MM.1S (cell line): ENCODE measurements at places on chromosomes 7 and 10.

GRCh38 chr7:79548727-79549126, 95.3 kb upstream of the MAGI2 start:
- no peak for DNase-seq

- DNase-seq, result no peak
These were observed 3.1 kb upstream of the SLF2 start for GRCh38 chr10:100909501-100910263.

- no peak for DNase-seq
These were observed 33.6 kb downstream of the PLAU start for GRCh38 chr10:73944356-73945100.

DNA sequence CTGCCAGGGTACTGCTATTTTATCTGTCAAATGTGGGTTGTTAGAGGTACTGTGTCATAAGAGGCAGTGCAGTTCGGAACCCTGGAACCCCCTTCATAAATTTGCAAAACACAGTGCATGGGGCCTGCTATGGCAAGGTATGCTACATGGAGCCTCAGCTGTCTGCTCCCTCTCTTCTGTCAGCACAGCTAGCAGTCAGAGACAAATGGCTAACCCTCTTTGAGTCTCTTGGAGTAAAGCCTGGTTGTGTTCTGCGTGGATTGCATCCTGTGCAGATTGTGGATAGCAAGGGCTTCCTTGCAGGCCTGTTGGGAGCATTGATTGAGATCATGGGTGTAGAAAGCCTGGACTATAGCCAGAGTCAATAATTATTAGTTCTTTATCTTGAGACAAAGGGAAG, 397.8 kb downstream of the AUTS2 start:
- DNase-seq, result no peak

DNA sequence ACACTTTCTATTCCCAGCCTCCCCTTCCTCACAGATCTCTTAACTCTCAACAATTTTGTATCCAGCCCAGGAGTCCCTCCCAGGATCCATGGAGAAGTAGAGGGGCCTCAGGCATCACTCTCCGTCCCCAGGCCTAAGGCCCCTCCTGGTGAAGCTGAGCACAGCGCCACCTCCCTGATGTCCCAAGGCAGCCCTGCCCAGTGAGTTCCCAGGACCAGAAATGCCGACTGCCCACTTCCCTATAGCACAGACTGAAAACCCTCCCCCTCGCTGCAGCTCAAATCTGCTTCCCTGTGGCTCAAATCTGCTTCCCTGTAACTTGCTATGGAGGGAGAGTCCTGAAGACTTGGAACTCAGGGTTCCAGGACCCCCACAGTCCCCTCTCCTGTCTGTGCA, 35.6 kb downstream of the YKT6 start:
- DNase-seq, result no peak

- DNase-seq, result no peak
These were observed 27.7 kb upstream of the BPGM start for GRCh38 chr7:134618756-134619530.

DNA sequence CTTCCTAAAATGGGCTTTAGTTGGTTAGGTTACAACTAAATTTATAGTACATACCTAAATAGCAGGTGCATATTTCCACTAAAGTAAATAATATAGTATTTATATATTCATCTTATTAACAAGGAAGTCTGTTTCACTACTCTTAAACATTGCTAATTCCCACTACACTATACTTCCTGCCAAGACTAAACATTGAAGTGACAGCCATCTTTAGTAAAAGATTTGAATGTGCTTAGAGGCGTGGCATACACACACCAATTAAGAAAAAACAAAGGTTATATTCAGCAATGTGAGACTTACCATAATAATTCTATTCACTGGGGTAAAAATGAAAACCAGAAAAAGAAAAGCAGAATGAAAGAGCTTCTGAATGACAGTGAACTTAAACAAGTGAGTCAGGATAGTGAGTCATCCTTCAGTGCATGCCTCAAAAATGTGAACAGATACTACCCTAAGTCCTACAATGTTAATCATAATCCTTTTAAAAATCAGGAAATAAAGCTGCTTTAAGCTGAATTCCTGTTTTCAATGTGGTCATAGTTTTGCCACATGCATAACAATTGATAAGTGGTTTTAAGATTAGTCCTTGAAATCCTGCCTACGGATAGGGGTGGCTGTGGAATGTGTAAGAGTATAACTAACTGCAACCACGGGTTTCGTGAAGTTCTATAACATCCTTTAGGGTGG, 59.4 kb downstream of the USP6NL start:
- no peak for DNase-seq

DNA sequence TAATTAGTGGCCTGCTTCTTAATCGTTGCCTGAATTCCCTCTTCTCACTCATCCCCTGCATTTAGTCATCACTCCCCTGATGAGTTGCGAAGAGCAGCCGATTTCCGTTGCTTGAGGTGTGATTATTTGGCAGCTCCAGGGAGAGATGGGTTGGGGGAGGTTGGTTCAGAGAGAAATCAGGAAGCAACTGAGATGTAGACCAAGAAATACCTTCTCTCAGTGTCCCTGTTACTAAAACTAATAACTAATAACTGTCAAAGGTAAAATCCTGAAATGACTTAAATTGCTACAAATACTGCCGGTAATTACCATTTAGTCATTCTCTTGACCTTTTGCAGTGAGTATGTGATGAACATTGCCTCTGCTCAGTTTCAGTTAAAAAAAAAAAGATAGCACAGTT, 76.9 kb downstream of the ELMO1 start:
- no peak for DNase-seq

DNA sequence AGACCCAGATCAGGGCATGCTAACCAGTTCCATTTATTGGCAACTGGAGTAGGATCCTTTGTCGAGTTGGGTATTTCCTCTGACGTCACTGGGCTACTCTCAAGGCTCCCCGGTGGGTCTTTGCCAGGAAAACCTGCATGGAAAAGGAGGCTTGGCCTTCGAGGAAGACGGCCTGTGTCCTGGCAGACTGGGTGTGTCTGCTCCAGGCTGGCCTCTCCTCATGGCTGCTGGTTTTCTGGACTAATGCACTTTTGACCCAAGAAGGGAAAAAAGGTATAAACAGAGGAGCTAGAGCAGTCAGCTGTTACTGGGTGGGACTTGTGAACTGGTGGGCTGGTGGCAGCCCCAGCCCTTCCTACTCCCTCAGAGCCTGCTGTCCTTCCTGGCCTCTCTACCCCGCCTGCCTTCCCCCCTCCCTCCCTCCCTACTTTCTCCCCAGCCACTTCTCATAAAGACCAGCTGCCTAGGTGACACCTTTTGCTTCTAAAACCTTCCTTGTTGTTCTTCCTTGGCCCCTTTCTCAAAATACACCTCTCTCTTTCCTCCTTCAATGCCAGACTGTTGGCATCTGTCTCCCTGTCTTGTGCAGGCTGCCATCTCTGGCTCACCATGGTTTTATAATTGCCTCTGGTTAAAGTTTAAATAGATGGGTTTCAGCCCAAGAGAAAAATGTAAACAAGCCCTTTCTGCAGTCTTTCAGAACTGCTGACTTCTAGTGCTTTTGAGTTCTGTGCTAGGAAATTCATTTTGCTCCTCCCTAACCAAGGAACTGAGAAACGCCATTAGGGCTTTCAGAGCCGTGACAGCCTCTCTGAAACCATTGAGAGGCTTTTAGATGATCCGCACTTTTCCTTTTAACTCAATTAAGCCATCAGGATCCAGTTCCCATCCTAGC, 101.8 kb upstream of the MKLN1 start:
- peak; percentile 74 for DNase-seq

DNA sequence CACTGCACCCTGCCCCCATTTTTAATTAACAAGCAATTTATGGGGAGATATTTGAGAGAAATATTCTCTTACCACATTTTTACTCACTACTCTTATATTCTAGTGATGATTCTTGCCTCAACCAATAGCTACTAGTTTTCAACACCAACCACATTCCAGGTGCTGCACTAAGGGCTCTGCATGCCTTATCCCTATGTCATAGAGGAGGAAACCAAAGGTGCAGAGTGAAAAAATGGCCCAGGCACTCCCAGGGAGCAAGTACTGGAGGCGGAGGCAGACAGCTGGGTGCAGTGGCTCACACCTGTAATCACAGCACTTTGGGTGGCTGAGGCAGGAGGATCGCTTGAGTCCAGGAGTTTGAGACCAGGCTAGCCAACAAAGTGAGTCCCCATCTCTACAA, 35.5 kb upstream of the TPST1 start:
- no peak for DNase-seq

- no peak for DNase-seq
These were observed 201.2 kb downstream of the LHFPL3 start for GRCh38 chr7:104529567-104529966.

GRCh38 chr7:44445986-44446671, 44.3 kb downstream of the NUDCD3 start:
- DNase-seq, result no peak

- DNase-seq, result no peak
These were observed 174.8 kb upstream of the ANK3 start for GRCh38 chr10:60564475-60564874.

GRCh38 chr7:66529883-66530610, 98.6 kb upstream of the KCTD7 start:
- DNase-seq, result no peak

DNA sequence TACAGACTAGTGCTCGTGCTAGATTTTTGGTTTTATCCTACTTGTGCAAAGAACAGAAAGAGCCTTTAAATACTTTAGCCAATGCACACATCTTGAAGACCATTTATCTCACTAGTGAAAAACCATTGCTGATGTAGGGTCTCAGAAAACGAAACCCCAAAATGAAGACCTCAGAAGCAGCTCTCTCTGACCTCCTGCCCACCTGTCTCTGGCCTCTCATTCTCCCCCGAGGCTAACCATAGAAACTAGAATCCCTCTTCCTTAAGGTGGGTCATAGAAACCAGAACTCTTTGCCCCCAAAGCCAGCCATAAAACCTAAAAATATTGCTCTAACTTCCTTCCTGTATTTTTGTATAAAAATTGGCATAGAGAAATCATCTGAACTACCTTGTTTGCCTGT, 112.2 kb downstream of the KIF20B start:
- DNase-seq, result no peak

GRCh38 chr7:95470452-95470851, 15.3 kb upstream of the ASB4 start:
- peak; percentile 88 for DNase-seq

- no peak for DNase-seq
These were observed 499.7 kb upstream of the SEMA3D start for GRCh38 chr7:85686401-85687181.

- peak; percentile 8 for DNase-seq
These were observed 626 bp downstream of the PRPF18 start for GRCh38 chr10:13587391-13587790.

DNA sequence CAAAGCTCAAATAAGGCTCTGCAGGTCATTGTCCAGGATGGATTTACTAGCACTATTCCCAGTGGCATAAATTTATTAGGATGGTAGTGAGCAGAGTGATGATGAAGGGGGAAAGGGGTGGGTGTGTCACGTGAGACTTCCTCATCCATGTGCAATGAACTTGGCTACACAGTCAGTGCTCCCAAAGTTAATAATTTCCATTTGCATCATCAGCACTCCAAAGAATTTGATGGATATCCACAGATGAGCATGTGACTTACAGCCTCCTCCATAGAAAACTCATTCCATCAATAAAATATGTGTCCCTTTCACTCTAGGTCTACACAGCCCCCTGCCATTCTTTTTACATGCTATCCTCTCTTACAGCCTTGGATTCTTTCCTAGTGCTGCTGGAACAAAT, 142.6 kb upstream of the PLPP4 start:
- DNase-seq, result no peak

DNA sequence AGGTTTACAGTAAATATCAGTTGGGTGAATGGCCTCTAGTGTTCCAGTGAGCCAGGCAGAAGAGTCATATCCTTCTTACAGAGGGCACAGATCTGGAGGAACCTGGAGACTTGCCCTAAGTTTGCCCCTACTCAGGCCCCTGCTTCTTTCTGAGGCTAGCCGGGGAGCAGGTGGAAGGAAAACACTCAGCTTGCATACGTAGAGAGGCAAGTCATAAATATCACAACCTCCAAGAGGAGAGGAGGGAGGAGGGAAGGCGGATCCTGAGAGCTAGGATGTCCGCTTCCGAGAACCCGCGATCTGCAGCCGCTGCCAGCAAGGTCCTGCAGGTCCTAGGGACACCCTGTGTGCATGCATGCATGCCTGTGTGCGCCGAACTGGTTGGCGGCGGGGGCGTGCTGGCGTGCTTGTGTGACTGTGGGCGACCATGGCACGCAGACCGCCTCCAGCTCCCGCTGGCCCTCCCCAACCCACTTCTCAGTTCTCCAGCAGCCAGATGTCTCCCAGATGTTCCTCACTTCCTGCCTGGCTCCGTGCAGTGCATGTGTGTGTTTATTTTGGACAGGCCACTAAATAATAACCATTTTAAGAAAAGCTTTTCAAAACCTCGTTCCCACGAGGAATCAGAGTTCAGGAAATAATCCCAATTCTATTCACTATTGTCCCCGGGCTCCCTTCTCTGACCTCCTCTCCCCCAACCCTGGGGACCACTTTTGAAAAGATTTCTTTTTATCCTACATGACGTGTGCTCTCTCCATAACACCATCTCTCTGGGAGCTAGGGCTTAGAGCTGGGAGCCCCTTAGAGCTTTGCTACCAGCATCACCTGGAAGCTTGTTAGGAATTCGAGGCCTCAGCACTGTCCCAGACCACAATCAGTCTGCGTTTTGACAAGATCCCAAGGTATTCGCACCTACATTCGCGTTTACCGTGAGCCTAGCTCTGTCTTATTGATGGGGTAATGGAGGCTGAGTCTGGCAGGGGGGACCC, 32.4 kb downstream of the UNC5B start:
- no peak for DNase-seq

GRCh38 chr10:117134306-117135025, 3.6 kb downstream of the VAX1 start:
- no peak for DNase-seq

- DNase-seq, result no peak
These were observed 11.6 kb downstream of the FAM204A start for GRCh38 chr10:118330295-118331076.

DNA sequence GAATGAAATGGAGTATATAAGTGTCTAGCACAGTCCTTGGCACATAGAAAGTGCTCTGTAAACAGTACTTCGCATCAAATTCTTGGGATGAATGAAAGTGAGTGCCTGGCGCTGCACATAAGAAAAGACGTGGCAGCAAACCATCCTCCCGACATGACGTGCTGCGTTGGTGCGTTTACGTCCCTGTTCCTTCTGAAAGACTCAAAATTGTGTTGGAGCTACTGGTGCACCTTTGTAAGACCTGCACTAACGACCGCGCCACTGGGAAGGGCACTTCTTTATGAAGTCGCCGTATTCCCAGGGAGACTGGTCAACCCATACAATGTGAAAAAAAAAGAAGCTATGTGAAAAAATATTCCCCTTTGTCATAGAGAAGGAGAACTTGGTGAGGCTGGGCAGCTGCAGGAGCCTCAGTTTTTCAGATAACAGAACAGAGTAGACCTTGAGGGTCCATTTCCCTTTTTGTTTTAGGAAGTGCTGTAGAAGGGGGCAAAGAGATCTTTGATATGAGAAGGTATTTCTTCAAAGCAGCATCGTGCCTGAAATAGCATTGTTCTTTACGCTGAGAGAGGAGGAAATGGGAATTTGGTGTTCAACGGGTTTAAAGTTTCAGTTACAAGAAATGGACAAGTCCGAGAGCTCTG, 91.7 kb downstream of the PTPRE start:
- no peak for DNase-seq

GRCh38 chr7:30379131-30379530, 94.7 kb downstream of the ZNRF2 start:
- DNase-seq, result no peak

- no peak for DNase-seq
These were observed 125.7 kb upstream of the NPS start for GRCh38 chr10:127423218-127423915.
